ENCODE measurements at places on chromosomes 6 and 20.

DNA sequence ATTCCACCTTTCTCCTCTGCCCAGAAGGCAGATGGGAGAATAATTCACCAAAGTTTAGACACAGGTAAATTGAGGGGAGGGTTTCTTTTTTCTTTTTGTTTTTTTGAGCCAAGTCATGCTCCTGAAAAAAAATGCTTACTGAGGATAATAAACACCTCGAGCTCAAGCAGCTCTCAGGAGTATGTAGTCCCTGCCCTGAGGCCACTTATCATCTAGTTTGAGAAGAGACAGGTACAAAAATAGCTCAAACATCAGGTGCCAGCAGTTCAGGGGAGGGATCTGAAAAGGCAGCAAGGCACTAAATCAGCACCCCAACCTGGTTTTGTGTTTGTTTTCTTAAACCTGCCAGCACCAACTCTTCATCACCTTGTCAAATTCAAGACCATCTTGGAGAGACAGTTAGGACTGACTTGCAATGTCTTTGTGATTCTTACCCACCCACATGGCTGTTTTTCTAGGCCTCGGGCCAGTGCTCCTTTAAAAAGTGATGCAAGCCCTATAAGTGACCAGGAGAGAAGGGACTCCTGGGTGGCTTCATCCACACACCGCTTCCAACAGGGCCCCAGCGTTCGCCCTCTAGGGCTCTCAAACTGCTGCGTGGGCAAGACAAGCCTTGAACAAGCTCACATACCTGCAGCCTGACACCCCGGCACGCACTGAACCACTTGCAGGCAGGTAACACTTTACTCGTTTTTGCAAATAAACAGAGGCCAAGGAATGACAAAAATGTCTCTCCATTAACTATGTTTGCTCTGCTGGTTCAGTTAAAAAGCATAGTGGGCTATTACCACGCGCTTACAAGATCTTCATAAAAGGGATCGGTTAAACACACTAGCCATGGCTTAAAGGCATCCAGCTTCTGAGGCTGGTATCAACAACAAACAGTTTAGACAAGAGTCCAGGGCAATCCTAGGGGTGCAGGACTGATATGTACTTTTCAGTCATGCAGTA is 13.9 kb downstream of the JAG1 start:
- no peak for DNase-seq

DNA sequence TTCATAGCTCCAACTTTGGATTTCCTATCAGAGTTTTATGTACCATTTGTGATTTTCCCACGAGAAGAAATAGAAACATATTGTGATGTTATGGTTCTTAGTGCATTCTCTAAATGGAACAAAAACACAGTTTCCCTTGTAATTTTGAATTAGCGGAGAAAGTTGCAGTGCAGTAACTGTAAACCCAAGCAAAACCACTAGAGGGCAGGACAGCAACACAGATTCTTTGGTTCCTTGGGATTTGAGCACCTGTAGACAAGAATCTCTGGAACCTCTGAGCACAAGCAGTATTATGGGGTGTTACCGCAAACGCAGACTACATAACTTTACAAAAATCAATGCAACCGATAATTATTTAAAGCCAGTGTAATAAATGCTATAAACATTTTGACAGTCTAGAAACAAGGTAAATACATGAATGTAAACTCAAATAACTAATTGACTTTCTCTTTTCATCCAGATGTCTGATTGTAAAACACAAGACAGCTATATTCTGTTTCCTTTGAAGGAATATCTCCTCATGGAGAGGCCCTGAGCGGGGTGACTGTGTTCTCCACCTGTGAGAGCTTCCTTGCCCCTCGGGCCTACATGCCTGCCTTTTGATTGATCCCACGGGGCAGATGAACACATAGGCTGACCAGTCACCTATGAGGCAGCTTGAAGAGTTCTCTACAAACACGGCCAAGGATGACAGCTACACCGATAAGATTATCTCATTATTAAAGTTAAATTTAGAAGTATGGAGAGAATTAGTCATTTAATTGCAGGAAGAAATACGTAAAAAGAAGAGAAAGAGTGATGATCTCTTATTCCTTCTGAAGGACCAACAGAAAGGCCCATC is 67.5 kb upstream of the COL21A1 start:
- DNase-seq: peak; percentile 11

- DNase-seq: no peak
These were observed 12.6 kb upstream of the EIF2S2 start for GRCh38 chr20:34124469-34125249.

DNA sequence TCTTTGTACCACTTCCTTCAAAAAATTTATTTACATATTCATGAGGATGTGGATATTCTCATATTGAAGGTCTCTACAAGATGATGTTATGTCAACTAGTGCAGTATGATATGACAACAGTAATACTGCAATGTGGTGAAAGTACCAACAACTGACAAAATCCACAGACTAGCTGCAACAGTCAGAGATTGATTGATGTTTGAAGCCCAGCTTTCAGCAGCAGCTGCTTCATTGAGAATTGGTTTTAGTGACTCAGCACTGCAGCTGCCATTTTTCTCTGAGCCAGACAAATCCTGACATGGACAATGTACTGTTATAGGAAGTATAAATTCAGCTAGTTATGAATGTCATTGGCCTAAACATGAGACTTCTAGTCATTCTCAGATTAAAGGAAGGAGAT is 53.8 kb downstream of the PKIB start:
- no peak for DNase-seq

DNA sequence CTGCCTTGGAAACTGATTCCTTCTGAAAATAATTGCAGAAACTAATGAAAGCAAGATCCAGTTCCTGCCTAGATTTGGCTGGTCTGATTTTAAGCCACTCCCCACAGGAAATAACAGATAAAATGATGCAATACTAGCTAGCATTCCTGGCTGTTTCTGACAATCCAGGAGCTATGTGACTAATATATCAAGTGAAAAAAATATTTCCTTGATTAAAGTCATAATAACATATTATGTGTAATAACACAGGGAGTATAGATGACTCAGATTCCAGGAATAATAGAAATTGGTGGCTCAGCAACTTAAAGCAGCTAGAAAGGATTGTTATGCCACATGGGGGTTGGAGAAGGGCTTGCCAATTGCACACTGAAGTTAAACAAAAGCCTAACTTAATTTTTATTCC is 182.7 kb upstream of the SALL4 start:
- DNase-seq: no peak

- DNase-seq: no peak
These were observed 71.5 kb upstream of the RIPOR2 start for GRCh38 chr6:25007269-25007699.

DNA sequence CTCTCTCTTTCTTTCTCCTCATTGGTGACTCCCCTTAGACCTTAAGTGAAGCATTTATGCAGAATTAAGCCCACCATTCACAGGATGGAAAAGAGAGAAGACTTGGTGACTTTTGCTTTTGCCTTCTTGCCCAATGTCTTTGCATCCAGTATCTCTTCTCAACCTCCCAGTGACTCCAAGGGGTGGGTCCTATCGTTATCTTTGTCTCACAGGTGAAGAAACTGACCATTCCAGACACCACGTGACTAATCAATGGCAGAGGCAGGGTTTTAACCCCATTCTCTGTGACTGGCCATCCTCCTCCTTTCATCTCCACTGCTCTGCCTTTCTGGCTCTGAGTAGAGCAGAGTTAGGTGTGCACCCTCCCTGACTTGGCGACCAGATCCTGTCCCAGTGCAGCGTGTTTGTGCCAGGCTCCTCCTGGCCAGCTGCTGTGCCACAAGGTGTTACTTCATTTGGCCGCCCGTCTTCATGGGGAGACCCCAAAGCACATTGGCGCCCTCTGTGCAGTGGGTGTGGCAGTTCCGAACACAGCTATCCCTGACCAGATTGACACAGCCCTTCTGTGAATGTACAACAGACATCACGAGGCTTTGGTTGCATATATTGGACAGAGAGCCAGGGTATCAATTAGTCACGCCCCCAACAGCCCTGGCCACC is 501.3 kb downstream of the CD83 start:
- no peak for DNase-seq

DNA sequence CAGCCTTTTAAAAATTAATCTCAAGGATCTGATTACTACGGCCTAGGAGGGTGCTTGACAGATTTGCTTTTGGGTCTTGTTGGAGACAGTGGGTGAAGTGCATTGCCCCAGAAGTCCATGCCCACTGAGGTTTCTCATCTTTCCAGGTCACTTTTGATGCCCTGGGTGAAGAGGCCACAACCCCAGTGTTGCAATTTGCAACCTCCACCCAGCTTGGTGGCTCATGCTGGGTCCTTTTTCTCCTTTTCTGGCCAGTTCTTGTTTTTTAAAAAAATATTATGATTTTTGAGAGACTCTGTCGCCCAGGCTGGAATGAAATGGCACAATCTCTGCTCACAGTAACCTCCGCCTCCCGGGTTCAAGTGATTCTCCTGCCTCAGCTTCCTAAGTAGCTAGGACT is 9.4 kb downstream of the STX11 start:
- no peak for DNase-seq

DNA sequence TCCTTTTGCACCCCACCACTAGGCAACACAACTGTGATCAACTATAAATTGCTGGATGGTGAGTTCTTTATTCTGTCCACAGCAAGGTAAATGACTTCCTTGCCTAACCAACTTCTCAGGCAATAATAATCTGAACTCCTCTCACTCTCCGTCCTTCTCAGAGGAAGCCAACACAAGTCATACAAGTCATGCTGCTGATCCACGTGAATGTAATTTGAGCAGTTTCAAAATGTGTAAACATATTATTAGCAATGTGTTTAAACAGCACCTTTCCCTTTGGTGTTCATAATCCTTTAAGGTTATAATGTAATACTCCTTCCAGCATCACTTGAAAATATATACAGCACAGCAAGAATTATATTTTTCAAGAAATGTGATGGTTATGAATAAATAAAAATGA is 127.9 kb downstream of the QRSL1 start:
- DNase-seq: peak; percentile 1

- DNase-seq: no peak
These were observed 96.9 kb downstream of the JPH2 start for GRCh38 chr20:44089987-44090674.

DNA sequence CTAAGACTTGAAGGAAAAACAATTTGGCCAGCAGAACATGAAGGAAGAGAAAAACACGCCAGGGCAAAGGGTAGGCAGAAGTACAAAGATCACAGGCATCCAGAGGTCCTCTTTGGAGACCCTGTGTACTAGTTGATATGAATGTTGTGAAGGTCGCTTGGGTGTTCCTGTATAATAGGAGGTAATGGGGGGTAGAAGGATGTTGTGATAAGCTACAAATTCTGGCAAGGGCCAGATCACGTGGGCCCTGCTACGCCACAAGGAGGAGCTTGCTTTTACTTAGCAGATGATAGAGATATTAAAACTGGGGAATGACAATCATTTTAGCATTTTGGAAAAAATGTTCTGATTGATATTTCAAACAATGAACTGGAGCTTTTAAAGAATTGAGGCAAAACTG is 878 bp upstream of the HLA-DMA start:
- DNase-seq: no peak

GRCh38 chr6:111342913-111343312 is 140.1 kb downstream of the REV3L start:
- DNase-seq: no peak

DNA sequence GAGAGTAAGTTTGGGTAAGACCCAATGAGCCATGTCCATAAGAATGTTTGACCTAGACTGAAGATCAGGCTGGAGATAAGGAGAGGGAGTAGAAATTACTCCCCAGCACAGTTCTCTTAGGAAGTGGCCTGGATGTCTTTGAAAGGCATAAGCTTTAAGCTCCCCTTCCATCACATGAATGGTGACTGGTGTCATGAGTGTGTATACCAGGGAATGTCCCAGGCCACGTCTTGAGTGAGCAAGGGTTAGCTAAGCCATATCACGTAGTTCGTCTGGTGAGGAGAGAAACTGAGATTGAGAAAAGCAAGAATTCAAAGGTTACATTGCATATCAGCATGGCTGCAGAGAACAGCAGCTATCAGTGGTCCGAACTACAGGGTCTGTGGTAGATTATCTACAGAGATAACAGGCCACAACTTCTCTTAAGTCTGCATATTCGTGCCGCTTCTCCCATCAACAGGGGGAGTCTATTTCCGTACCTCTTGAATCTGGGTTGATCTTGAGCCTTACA is 60.1 kb upstream of the BMP2 start:
- DNase-seq: no peak

DNA sequence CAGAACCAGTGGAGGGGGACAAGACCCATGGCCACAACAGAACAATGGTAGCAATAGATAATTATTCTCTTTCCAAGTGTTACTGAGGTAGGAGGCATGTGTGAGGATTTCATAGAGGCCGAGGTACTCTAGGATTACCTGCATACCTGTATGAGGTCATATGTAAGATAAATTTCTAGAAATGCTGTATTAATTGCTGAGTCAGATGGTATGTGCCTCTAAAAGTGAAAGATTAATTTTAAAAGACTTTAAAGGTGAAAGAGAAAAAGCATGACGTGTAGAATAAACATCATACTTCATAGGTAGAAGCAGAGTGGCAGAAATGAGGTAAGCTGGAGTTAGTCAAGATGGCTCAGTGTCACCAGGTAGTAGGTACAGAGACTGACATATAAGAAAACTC is 51.6 kb downstream of the ZHX3 start:
- DNase-seq: no peak

GRCh38 chr20:17059465-17059864 is 167.4 kb upstream of the PCSK2 start:
- DNase-seq: no peak

DNA sequence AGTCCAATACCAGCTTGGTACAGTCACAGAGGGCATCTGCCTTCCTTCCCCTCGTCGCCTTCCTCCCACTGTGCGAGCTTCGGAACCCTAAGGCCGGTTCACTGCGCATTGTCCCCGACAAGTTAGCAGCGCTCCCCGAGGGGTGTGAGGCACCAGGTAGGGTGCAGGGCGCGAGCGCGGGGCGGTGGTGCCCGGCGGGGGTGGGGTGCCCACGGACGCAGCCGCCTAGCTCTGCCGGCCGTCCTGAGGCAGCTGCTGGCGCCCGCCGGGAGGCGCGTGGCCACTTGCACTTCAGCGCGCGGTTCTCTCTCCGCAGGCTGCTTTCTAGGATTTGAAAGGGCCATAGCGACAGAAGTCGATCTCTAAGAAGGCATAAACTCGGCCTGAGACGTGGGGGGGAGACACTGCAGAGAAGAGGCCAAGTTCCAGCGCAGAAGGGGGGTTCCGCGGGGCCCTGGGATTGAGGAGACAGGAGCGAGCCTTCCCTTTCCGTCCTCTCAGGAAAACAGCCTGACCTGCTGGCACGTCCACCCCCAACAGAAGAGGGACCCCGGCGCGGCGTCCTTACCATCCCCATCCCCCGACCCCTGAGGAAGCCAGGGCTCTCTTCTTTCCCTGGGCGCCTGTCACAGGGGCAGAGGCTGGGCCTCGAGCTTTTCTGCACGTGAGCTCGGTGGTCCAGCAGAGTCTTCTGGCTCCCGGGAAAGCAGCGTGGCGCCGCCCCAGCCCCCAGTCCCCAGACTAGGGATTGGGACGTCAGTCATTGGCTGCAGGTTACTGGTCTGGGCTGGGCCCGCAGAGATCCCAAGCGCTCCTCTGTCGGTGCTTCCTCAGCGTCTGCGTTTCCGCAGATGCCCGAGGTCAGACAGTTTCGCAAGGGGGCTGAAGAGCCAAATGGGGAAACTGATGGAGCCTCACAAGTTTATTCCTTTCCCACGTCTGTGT is 15.6 kb upstream of the PRDM13 start:
- no peak for DNase-seq

- no peak for DNase-seq
These were observed 214.3 kb upstream of the LAMP5 start for GRCh38 chr20:9300080-9300479.

GRCh38 chr6:84498905-84499304 is 265.5 kb downstream of the TBX18 start:
- no peak for DNase-seq

GRCh38 chr6:83960664-83961063 is 72.9 kb upstream of the MRAP2 start:
- DNase-seq: no peak
